ENCODE measurements at places on chromosomes 13 and 19.

- DNase-seq = no peak
Observed at GRCh38 chr13:84844473-84844872, 954.7 kb downstream of the SLITRK6 start.

DNA sequence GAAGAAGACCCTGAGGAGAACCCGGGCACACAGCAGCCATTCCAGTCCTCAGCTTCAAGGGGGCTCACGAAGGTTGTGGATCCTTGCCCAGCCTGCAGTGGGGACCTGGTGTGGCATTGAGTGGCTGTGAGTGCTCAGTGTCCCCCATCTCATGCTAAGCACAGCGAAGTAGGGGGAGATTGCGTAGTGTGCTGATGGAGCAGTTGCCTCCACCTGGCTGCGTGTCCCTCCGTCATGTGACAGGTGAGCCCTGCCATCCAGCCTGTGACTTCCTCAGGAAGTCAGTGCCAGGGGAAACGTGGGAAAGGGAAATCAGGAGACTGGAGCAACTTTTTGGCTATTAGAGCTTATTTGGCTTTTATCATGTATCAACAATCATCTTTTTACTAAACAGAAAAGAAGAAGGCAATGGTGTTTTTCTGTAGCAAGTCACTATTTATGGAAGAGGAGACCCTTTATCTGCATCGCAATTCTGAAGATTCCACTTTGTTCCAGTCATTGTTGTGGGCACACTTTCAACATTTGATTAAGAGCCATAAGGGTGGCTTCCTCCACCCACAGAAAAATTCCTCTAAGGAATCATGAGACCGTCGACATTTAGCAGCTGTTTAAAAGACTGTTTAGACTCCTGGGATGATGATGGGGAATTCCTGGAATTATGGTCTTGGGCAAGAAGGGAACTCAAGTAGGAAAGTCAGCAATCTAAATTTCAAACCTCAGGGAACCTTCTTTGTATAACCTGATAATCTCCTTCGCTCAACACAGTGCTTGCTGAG is 126.8 kb upstream of the SPATA13 start:
- DNase-seq = no peak

DNA sequence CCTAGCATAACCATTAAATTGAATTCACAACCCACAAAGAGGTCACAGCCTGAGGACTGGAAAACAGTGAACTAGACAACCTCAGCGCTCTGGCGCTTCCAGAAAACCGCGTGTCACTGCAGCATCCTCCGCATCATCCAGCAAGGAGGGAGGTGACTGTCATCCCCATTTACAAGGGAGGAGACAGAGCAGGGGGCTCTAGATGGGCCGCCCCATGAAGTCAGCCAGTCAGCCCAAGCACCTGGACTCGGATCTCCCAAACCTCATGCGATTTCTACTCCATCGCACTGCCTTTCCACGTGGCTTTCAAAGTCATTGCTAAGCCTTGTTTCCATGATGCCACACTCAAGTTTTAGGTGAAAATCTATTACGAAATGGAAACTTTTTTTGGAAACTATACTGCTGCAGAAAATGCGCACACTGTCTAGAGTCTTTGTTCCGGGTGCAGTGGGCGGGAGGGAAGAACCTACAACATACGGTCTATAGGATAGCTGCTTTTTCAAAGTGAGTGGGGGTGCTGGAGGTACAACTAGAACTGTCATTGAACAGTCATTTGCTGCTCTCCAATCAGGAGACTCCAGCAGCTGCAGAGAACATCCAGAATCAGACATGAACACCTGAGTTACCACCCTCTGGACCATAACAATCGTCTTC is 2.8 kb downstream of the AP3D1 start:
- no peak for DNase-seq

DNA sequence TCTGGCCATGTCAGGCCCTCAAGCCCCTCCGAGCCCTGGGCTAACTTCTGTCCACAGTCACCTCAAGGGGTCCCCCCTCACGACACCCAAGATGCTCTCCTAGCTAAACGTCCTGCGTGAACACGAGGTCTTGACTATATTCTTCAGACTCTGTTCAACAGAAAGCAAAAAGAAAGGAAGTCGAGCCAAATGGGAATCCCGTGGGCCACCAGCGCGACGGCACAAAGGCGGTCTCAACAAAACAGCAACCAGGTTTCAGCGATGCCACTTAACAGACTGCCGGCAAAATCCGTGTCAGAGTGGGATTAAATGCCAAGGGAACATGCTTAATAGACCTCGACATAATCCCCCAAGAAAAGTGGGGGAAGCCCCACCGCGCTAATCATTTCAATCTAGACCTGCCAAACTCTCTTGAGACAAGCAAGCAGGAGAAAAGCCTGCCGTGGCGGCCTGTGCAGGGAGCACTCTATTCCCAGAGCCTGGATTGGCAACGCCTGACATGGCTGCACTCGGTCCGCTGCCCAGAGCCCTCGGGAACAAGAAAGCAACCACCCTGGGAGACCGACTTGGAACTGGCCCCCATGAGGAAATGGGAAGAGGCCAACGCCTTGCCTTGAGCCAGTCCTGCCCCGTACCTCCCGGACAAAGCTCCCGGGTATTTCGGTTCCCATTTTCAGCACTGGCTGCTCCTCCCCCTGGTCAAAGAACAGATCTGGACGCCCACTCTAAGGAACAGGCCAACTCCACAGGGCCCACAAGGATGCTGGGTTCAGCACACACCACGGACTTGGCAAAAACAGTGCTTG is 16.0 kb downstream of the ZC3H4 start:
- DNase-seq = no peak

All from effector CD8-positive, alpha-beta T cell (primary cell).